Hematopoietic multipotent progenitor cell treated with erythropoietin and hydrocortisone succinate and interleukin-3 and kit ligand, for 15 days (in vitro differentiated cells): ENCODE measurements at places on chromosomes 6 and 20.

- peak; percentile 55 for DNase-seq
These were observed 8.4 kb upstream of the ABHD12 start for GRCh38 chr20:25399037-25399430.

DNA sequence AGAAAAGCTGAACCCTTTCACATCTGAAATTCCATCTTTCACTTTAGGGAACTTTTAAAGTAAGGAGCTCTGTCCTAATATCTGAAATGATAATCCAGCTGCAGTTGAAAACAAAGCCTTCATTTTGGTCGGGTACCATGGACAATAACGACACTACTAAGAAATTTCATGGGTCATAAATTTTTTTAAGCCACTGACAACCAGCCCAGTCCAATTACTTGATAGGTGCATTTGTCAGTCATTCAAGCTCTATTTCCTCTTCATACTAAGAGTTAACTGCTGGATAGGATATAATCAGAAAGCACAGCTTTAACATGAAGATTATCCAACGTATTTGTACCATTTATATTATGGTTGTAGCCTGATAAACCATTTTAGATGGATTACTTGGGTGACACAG lies 52.5 kb downstream of the MMUT start:
- no peak for DNase-seq

DNA sequence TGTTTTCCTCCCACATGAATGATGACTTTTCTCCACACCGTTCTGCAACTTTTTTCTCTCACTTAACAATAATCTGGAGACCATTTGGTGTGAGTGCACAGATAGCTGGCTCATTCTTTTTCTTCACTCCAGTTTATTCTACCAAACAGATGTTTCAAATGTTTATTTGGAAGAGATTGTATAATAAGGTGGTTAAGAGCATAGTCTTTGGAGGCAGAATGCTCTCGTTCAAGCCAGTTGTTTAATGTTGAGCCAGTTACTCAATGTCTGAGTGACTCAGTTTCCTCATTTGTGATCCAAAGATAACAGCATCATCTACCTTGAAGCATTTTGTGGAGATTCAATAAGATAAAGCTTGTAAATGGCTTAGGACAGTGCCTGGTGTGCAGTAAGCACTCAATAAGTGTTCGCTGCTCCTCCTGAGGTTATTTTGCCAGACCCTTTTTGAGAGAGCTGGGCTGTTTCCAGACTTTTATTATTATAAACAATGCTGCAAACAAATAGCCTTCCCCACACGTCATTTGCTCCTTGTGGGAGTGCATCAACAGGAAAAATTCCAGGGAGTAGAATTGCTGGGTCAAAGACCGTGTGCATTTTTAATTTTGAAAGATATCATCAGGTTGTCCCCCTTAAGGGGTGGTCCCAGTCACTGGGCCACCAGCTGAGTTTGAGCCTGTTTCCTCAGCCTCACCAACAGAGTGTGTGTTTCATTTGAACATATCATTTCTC lies 70.6 kb downstream of the VEGFA start:
- no peak for DNase-seq

DNA sequence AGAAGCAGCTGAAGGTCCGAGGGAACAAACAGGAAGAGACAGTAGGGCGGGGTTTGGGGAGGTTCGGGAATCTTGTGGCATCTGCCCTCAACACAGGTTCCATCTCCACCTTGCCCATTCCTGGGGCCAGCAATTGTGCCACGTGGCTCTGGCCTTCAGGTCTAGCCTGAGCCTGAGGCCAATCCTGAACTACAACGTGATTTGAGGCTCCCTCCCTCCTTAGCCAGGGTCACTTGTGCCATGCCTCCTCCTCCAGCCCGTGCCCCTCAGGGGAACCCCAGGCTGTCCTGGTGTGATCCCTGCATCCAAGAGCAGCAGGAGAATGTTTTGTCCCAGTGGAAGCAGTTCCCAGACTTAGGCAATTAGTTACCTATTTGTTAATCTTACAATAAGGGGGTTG lies 3.0 kb downstream of the CST9 start:
- no peak for DNase-seq

GRCh38 chr6:14094721-14095120 lies 22.9 kb upstream of the CD83 start:
- DNase-seq, result no peak

DNA sequence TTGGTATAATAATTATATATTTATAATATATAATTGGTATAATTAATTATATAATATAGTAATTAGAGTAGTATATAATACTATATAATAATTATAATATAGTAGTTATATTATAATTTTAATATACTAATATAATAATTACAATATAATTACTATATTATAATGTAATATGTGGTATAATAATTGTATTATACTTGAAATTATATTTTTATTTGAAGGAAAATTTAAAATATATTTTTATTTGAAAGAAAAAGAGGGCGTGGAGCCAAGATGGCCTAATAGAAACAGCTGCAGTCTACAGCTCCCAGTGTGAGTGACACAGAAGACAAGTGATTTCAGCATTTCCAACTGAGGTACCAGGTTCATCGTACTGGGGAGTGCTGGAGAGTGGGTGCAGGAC lies 365.9 kb downstream of the MMUT start:
- DNase-seq, result no peak

DNA sequence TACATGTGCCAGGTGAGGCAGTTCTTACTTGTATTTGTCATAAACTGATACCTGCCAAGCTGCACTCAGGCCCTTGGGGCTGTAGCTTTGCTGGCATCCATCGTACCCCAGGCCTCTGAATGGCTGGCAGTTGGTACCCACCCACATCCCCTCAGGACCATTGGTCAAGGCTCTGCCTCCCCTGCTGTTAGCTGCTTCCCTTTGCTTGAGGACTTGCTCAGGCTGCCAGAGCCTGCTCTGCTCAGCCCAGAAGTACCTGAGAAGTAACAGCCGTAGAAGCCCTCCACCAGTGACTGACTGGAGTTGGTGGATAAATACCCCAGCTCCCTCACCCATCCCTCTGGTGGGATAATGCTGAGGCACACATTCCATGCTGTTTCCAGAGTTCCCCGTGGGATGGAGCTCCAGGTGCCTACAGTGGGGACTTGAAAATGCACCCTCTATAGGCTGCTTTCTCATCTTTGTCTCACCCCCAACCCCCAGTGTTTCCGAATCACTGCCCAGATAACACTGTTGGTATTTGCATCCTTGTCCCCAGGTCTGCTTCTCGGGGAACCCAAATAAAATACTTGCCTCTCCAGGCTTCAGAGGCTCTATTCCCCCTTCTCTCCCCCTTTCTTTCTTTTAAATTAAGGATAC lies 7.3 kb downstream of the EBF4 start:
- no peak for DNase-seq

DNA sequence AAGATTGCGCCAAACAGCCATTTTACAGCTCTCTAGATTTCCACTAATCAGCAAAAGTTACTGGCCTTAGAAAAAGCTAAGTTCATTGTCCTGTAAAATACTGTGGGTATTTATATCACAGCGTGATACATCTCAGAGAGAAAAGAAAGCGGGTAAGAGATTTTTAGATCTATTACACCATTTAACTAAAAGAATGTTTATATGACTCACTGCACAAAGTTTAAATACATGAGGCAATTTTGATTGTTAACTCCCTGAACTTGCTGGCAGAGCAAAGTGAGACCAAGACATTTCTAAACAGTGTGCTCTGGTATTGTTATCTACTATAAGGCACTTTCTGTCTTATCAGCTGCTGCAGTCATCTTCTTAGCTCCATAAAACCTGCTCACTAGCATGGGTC lies 314.3 kb downstream of the EPHA7 start:
- no peak for DNase-seq

DNA sequence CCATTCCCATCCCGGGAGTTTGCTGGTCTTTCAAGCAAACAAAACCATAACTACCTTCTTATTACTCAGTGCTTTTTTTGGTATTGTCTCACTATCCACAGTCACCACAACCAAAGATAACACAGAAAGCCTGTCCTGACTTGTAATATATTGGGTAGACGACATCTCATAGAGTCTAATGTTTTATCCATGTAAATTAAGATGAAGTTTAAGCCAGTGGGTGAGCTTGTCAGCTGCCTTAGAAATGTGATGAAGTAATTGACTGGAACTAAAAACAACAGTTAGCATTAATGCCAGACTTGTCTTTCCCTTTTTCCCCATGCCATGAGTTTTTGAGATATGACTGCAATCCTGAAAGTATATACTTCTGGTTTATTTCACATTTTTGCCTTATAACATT lies 282.7 kb upstream of the PRDM1 start:
- DNase-seq, result no peak

DNA sequence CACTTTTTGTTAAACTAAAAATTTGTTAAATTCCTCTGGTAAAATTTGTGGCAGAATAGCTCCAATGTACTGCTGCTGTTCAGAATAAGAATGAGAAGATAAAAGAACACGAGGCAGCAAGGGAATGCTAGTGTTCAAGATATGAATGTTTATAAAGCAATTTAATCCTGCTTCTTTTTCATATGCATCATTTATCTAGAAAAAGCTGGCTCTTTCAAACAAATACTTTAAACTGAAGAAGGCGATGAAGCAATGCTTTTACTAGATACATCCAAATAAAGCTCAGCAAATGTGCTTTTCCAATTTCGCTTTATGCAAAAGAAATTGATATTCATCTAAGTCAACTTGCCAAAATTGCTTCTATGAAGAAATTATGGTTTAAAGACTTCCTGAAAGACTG lies 66.5 kb downstream of the COL9A1 start:
- DNase-seq, result no peak

DNA sequence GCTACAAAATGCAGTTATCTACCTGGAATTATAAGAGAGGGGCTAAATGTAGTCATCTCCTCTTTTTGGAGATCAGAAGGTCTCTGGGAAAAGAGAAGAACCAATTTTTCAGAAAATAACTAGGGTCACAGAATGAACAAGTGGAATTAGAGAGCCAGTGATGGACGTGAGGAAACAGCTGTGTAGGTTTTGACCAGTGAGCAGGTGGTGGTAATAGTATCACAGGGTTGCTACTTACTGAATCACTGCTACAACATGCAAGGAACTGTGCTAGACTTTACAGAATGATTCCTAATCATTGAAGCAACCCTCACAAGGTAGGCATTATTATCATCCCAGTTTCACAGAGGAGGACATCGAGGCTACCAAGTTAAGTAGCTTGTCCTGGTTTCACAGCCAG lies 1.7 kb downstream of the ATP6V1G2 start:
- no peak for DNase-seq

GRCh38 chr6:43978473-43979346 lies 148.5 kb downstream of the MRPL14 start:
- no peak for DNase-seq

DNA sequence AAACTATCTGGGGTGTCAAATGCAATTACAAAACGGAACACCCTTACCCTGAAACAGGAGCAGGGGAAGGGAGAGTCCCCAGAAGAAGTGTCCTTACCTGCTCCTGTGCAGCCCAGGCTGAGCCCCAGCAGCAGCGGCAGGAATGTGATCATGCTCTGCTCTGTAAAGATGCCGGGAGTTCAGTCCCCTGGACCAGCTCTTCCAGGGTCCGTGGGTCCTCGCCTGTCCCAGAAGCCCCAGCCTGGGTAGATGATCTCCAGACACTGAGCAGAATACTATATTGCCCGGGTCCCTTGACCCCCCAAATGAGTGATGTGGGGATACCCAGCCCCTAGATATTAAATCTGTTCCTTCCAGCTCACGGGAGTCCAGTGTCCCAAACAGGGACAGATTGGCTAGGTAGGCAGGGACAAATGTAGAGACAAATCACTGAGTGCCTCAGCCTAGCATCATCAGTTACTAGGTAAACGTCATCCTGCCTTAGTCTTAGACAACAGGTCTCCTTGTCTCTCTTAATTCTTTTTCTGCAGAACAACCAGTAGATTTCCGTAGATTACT lies at the start of gene HLA-DMB:
TSS of gene HLA-DMB (minus strand) at position 373 of the 558 bp plus-strand sequence. CDS start at position 152, 221 bp downstream.
- DNase-seq, result peak; percentile 44
